Colonic mucosa (tissue), 4 donors: ENCODE measurements at places on chromosomes 2 and 18. TPM values are rescaled to one million over a fixed set of nuclear protein-coding genes. Genes with fewer than 3 reads are reported as not detected.
A peak's percentile ranks its signal among the peaks of the same experiment; 100 is the strongest.

GRCh38 chr2:228728961-228729360, 542.1 kb downstream of the PID1 start:
- DNase-seq, result no peak

DNA sequence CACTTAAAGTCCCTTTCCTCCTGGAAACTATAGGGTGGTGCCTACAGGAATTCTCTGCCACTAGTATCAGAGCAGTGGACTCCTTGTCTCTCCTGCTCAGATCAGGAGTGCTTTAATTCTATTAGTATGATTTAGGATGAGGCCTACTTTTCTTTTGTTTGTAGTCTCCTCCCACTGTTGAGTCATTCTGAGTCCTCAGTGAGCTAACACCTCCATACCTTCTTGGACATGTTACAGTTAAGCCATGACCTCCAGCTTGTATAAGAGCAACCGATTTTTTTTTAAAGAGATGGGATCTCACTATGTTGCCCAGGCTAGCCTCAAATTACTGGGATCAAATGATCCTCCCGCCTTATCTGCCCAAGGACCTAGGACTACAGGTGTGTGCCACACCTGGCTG, 48.7 kb upstream of the OTOF start:
- no peak for DNase-seq

KYNU gene
- total RNA-seq, result 0.64 TPM

GRCh38 chr18:2981212-2981728, 31.7 kb downstream of the LPIN2 start:
- no peak for DNase-seq

GRCh38 chr2:180690611-180691010, 289.8 kb upstream of the UBE2E3 start:
- no peak for DNase-seq

- DNase-seq, result no peak
Measured at GRCh38 chr2:70923378-70924015, 12.2 kb upstream of the ATP6V1B1 start.

DNA sequence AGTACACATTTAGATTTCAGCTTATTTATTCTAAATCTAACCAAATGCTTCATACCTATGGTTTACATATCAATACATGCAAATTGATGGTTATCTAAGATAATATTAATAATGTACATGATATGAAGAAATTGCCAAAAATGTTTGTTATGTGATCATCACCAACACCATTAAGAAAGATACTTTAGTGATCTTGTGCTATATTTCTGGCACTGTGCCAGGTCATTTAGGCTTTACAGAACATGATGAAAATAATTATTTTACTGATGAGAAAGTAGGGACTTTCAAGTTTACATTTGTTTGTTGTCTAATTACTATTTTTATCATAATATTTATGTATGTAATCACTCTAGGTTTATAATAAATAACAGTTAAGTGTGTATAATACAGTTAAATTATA, 158.3 kb downstream of the GULP1 start:
- no peak for DNase-seq

DNA sequence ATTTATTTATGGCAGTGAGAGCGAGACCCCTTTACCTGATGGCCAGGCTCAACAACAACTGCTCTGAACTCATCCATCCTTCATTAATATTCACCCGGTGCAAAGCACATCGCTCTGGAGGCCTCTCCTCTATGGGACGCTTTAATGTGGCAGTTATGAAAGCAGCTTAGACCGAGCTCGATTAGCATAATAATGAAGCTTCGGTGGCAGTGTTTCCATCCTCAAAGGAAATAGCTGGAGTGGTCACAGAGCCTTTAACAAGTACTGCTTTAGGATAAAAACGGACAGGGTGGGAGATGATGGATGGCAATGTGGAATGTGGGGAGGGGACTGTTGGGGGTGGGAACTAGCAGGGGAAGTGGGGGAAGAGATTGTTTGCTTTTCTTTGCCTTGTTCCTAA, 243.9 kb downstream of the SLC4A3 start:
- DNase-seq, result no peak

DYNAP gene
- total RNA-seq, result not detected

DNA sequence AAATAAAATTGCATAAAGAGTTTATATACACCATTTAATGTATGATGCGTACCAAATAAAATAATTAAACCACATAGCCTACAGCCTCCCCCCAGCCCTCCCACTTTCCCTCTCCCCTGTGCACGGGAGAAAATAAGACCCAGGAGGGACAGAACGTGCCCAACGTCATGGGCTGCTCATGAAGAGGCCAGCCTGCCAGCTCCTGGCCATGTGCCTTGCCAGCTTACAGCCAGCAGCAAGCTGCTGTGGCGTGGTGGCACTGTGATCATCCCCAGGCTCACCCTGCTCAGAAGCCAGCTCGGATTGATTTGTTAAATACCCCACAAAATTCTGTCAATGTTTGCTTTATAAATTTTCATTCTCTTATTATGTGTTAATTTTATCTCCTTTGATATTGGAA, 7.6 kb downstream of the GPR148 start:
- DNase-seq, result no peak

GRCh38 chr2:183089192-183089851, 10.8 kb downstream of the DUSP19 start:
- DNase-seq, result no peak

CPO gene
- total RNA-seq, result not detected

DNA sequence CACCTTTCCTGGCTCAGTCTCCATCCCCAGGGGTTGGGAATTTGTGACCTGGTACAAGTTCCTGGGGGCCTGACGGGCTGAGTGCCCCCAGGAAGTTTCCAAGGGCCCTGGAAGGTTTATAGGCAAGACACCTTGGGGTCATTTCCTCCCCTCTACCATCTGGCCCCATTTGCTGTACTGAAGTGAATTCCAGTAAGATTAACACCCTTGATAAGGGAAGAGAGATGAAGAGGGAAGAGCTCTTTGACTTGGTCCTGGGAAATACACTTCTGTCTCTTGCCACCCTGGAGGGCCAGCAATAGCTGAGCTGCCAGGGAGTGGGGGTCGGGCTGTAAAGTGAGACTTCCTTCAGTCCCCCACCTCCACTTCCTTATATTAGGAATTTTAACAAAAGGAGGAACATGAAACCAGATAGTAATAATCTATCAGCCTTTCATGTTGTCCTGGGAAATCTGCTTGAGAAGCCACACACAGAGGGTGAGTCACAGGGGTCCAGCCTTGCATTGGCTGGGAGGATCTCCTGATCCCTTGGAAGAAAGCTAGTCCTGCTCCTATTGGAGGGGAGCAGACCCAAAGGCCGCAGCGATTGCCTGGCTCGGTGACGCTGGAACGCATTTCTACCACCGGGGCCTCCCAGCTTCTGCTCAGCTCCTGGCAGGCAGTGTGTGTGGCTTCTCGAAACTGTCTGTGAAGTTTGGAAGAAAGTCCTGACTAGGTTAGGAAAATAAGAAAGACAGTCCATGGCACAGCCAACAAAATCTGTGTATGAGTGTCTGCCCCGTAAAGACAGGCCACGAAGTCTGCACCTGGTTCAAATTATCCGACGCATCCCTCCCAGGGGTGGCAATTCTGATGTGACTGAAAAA, 87.3 kb downstream of the ACAA2 start:
- DNase-seq, result no peak

B3GNT2 gene
- 55.7 TPM for total RNA-seq

DNA sequence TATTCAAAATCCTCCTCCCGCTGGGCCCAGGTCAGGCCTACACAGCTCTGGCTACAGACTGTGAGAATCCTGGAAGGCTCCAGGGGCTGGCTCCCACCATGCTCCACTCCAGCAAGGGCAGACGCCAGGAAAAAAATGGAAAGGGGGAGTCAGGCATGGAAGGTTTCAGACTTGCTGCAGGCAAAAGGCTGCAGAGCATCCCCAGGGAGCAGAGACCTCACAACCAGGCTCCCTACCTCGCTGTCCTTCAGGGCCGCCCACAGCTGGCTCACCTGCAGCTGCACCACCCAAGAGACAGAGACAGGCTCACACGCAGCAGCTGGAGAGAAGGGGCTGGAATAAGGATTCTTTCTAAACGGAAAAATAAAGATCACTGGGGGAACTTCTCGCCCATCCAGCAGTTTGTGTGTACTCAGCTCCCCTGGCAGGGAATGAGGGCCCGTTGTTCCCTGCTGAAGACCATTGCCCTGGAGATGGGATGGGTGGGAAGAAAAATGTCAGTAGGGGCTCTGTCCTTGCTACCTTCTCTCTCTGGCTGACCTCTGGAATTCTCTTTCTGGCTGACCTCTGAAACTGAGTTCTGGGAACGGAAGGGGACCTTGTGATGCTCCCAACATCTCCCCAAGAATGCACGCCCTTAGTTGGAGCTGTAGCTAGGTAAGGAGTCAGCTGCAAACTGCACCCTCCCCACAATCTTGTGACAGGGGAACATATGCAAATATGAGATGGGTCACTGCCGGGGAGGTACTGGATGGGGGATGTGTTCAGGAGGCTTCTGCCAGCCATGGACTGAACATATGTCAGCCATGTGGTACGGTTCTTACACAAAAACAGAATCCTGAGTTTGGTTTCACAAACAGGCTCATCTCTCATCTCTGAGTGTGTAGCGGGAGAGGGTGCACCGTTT, 34.5 kb downstream of the BCL2 start:
- no peak for DNase-seq

TXNL1 gene
- total RNA-seq, result 67.7 TPM

DNA sequence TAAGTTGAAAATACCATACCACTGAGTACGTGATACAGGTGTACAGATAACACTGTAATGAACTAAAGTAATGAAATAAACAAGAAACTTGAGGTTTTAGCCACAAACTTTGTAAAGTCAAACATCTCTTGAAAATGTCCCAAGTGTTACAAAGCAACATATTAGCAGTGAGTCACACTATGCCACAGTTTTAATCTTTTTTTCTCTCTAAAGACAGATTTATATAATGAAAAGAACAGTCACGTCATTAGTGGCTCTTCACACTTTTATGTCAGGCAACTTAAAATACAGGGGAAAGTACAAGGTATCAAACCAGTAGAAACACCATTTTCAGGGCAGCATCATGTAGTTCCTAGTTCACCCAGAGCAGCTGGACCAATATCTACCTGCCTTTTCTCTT, 42.1 kb downstream of the RAPH1 start:
- no peak for DNase-seq

MYL1 gene
- total RNA-seq, result not detected

COL4A3 gene
- 0.30 TPM for total RNA-seq

DNA sequence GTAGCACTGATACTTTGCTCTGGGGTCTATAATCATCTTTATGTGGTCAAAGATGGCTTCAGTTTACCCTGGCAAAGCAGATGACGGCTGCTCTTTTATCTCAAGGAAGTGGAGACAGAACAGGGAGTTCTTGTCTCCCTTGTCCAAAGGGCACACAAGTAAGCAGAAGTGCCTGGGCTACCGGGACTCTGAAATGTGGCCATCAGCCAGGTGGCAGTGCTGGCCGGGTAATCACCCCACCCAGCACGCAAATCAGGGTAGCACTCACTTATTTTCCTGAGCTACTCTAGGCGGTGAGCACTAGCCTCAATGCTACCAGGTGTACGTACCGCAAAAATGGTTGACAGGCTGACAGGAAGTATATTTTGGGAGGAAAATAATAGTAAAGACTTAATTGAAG, 119.7 kb upstream of the ETAA1 start:
- DNase-seq, result peak; percentile 57

DNA sequence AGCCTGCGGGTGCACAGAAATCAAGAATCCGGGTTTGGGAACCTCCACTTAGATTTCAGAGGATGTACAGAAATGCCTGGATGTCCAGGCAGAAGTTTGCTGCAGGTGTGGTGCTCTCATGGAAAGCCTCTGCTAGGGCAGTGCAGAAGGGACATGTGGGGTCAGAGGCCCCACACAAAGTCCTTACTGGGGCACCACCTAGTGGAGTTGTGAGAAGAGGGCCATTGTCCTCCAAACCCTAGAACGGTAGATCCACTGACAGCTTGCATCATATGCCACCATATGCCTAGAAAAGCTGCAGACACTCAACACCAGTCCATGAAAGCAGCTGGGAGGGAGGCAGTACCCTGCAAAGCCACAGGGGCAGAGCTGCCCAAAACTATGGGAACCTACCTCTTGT, 833.0 kb downstream of the TMEM182 start:
- DNase-seq, result no peak

DSC2 gene
- 141 TPM for total RNA-seq

DNA sequence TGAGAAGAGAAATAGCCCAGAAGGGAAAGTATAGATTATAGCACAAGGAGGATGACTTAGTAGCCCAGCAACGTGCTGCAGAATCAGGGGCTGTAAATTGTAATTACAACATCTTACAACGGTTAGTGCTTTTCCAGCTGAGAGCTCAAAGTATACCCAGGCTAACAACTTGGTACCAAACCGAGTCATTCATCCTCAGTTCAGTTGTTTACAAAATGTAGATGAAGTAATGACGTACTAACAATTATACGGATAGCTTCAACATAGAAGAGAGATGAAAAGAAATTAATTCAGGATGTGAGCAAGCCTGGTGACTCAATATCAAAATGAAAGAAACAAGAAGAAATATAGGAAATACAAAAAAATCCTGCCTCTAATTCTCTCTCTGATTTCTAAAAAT, 99.2 kb downstream of the DYNAP start:
- DNase-seq, result no peak

AMER3 gene
- 0.27 TPM for total RNA-seq

SLC5A7 gene
- total RNA-seq, result not detected

DNA sequence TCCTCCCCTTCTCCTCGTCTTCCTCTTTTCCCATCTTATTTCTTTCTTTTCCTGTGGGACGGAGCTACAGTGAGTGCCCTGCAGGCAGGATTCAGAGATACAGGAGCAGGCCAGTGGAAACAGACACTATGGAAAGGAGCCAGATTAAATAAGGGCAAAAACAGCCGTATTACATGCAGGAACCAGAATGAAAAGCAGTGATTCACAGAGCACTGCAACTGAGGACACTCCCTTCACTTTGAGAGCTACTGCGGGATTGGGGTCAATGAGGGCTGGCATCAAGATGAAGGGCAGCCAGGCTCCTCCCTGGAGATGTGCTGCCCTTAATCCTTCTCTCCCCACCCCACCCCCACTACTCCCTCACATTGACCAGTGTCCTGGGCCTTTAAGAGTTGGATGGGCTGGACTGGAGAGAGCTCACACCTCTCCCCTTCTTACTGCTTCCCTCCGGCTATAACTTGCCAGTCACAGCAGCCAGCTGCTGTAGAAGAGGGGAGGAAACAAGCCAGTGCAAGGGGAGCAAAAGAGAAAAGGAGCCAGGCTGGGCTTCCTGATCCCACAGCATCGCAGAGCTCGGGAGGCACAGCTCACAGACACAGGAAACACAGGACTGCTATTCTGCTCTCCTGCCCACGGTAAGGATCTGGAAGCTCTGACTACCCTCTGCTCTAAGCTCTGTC, at the start of gene PLCD4:
Gene PLCD4, plus strand, starts transcription at position 464 of the 680 bp plus-strand sequence. CDS start 7,841 bp downstream, outside the sequence.
- DNase-seq, result peak; percentile 21

DNA sequence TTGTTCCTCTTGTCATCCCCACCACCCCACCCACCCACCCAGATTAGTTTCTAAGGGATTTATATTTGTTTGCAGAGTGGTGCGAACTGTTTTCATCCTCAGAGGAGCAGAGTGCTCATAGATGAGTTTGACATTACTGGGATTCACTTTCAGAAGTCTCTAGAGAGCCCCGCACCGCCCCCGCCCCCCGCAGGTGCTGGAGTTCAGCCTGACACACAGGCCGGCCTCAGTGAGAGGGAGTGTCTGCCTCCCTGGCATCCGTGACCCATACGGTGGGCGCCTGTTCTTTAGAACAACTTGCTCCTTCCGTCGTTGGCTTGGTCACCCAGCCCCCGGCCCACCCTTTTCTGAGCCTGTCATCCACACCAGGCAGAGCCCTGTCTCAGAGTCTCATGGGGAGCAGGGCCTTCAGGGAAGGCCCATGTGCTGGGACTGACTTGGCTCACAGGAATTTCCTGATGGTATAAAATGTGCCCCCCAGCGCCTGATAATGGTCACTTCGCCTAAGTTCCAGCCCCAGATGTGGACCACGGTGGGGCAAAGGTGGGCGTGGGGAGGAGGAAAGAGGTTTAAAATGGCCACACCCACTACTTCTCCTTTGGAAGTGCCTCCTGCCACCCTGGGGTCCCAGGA, 44.3 kb downstream of the HPCAL1 start:
- DNase-seq, result no peak
